Pancreas (tissue), 10 donors: ENCODE measurements at places on chromosomes 4 and X. TPM values are rescaled to one million over a fixed set of nuclear protein-coding genes. Genes with fewer than 3 reads are reported as not detected.

Gene CSAG3
- not detected for total RNA-seq

Gene COX7B
- total RNA-seq = 70.3 TPM

Gene ADGRA3
- total RNA-seq = 21.4 TPM

Gene C1QTNF7
- 0.16 TPM for total RNA-seq

Gene CT45A7
- not detected for total RNA-seq

Gene CT45A3
- not detected for total RNA-seq

Gene XAGE2
- not detected for total RNA-seq

Gene HMX1
- not detected for total RNA-seq
